ENCODE measurements at places on chromosomes 1 and 21.

- DNase-seq: peak; percentile 42
Measured at GRCh38 chr1:211829343-211830054, 1.1 kb downstream of the LPGAT1 start.

- DNase-seq: no peak
Measured at GRCh38 chr1:227913396-227913763, 34.4 kb downstream of the WNT9A start.

- DNase-seq: no peak
Measured at GRCh38 chr1:8345621-8346415, 27.9 kb downstream of the SLC45A1 start.

DNA sequence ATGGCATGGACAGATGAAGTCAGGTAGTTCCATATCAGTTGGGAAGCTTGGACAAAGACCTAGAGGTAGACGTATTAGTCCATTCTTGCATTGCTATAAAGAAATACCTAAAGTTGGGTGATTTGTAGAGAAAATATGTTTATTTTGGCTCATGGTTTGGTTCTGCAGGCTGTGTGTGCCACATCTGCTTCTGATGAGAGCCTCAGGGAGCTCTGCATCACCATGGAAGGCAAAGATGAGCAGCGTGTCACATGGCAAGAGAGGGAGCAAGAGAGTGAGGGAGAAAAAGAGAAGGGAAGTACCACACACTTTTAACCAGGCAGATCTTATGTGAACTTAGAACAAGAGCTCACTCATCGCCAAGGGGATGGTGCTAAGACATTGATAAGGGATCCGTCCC lies 9.0 kb downstream of the TSACC start:
- DNase-seq: no peak

- DNase-seq: no peak
Measured at GRCh38 chr1:23953020-23953419, 6.6 kb upstream of the PNRC2 start.

DNA sequence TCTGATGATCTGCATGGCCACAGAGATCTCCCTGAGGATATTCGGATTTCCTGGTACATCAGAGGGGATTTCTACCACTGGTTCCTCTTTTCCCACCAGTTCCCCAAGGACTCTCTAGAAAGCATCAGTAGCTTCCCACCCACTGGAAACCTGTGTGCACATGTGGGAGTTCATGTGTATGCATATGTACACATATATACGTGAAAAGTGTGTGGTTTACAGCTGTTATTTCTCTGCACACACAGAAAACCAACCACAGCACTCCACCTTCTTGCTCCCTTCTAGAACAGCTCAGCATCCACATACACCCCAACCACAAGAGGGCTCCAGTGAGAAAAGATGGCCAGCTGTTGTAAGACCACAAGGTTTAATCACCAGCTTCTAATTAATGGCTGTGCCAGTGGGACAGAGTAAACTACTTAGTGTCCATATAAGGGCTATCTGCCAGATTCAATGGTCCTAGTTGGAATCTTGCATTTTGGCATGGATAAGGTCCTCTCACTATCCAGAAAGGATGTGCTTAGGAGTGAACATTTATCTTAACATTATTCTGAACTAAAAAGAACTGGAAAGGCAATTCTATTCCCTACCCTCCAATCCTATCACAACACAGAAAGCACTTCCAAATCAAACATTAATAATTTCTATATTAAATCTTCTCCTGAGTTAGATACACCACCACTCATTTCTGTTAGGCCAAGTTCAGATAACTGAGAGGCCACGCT lies 24.1 kb downstream of the GPR3 start:
- peak; percentile 60 for DNase-seq

DNA sequence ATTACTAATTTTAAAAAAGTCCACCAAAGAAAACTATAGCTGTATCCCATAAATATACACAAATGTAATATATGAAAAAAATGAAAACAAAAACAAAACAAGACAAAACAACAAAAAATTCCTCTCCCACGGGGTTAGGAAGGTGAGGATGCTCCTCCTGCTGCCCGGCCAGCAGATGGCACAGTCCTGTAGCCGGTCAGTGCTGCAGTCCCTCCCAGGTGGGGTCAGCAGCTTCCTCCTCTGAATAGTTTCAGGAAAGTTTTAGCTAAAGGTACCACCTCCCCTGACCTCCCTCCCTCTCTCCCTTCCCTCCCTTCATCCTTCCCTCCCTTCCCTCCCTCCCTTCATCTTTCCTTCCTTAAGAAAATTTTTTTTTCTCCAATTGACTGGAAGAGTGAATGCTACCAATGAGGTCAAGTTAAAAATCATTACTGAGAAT lies 67.8 kb upstream of the BCL10 start:
- DNase-seq: peak; percentile 39

DNA sequence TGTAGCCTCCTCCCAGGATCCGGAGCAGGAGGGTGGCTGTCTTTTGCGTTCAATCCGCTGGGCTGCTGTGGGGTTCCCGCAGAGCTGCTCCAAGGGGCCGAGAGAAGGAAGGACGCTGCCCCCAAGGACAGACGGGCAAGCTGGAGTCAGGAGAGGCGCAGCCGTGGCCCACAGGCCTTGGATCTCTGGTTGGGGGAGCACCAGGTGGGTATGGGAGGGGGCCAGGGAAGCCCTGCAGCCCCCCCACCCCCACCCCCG lies 15.9 kb upstream of the SKI start:
- DNase-seq: no peak

DNA sequence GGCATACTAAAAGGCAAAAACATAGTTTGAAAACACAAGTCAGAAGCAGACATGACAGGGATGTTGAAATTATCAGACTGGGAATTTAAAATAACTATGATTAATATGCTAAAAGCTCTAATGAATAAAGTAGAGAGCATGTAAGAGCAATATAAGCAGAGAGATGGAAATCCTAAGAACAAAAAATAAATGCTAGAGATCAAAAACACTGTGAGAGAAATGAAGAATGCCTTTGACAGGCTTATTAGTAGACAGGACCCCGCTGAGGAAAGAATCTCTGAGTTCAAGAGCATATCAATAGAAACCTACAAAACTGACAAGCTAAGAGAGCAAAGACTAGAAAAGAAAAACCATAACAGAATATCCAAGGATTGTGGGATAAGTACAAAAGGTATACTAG lies 93.9 kb downstream of the MPZL1 start:
- DNase-seq: no peak

DNA sequence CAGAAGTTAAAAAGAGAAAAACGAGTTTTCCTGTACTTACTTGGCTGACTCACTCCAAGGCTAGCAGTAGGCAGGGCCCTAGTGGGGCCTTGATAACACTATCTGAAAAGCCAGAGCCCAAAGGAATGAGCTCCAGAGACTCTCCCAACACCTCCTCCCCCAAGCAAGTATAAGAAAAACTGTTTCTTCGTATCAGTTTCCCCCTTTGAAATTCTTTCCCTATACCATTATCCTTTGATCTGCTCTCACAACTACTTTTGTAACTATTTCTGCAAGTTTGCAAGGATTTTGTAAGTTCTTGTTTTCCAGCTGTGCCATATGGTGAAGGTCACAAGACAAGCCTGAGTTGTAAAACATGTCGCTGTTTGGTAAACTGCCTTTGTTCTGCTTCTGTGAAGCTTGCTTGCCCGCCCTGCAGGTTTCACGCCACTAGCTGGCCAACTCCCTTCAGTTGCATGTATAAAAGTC lies 36.5 kb upstream of the KCNJ15 start:
- DNase-seq: no peak

DNA sequence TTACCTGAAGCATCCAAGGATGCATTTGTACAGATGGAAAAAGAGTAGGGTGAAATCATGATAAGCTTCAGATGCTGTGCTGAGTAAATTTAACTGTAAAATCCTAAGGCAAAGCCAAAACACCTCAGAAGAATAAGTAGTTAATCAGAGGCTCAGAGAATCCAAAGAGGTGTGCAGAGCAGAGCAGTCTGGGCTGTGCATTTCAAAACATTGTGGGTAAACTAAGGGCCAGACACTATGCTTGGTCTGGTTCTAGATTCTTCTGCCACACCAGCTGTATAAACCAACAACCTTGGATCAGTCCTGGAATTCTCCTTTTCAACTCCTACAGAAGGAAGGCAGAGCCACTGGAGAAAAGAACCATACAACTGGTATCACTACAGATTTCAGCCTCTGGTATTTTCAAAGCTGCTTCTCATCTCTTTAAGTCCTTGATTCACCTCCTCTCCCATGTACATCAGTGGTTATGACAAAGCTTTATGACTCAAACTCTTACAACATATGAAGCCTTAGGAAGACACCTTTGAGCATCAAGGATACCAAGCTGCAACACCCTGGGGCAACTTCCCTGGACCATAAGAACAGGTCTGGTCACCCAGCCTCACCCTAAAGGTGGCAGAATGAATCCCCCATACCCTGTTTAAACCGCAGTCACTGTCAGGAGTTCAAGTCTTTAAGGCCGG lies 11.6 kb upstream of the HIPK1 start:
- no peak for DNase-seq

DNA sequence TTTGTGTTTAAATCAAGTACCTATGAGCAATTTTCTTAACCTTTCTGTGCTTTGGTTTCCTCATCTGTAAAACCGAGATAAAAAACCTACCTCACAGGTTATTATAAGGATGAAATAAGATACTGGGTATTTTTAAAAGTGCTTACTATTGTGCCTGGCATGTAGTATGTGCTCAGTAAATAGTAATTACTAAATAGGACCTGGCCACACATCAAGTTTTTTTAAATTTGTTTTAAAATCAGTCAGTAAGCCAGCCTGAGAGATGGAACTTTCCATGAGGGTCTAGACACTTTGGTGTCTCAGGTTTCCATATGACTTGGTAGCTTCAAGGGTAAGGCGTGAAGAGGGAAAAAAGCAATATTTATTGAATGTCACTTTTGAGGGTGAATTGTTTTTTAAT lies 7.0 kb upstream of the ATF3 start:
- no peak for DNase-seq

GRCh38 chr1:226820941-226821718 lies 49.3 kb upstream of the PSEN2 start:
- no peak for DNase-seq

GRCh38 chr1:152565535-152566215 lies 905 bp downstream of the LCE3E start:
- DNase-seq: no peak

- no peak for DNase-seq
Measured at GRCh38 chr1:170696591-170697290, 32.8 kb downstream of the PRRX1 start.

- no peak for DNase-seq
Measured at GRCh38 chr1:22941257-22941656, 31.4 kb downstream of the LACTBL1 start.

- DNase-seq: no peak
Measured at GRCh38 chr1:119865627-119866026, 30.7 kb downstream of the ADAM30 start.

DNA sequence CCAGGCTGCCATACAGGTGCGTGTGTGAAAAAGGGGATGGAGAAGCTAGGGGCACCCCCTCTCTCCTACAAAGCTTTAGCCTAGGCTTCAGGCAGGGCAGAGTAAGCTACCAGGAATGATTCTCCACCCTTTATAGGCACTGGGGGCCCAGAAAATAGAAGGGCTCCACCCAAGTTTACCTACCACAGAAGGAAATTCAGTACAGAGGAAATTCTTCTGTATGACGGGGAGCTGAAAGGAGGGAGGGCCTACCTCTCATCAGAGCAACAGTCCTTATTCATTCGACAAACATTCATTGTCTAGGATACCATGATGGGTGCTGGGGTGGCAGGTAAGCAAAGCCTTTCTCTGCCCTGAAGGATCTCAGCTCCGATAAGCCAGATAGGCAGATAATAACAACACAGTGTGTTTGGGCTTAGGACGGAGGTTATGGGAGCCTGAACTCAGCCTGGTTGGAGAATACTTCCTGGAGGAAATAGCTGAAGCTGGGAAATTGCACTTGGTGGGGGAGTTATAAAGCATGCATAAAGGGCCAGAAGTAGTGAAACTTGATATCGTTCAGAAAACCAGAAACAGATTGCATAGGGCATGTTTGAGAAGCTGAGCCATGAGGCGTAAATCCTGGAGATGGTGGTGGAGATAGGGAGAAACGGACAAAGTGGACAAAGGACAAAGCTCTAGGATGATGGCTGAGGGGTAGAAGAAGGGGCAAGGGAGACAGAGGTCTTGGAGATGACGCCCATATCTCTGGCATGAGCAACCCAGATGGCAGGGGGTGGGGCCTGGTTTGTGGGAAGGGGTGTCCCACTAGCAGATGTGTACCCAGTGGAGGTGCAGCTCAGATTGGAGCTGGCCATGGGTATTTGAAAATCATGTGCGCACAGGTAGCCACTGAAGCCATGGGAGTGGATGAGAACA lies 5.3 kb upstream of the P3R3URF start:
- DNase-seq: no peak

DNA sequence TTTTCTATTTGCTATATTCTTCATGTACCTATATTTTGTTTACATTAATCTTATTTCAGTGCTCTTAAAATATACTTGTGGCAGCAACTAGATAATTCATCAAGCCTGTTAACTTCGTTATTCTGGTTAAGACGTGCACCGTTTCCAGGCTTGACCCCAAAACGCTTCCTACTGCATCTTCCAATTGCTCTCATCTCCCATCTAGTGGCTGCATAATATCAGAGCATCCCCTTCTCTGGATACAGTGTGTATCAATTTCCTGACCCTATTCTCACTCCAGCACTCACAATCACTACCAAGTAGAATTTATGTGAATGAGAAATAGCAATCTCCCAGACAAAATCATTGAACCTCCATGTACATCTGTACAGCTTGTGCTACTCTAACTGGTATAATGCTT lies 1280.3 kb upstream of the B3GALT2 start:
- peak; percentile 8 for DNase-seq

GRCh38 chr1:78005755-78006154 lies 1.0 kb downstream of the DNAJB4 start:
- DNase-seq: no peak
